Calu3 (cell line): ENCODE measurements at places on chromosomes 5 and 9.
A peak's percentile ranks its signal among the peaks of the same experiment; 100 is the strongest.

DNA sequence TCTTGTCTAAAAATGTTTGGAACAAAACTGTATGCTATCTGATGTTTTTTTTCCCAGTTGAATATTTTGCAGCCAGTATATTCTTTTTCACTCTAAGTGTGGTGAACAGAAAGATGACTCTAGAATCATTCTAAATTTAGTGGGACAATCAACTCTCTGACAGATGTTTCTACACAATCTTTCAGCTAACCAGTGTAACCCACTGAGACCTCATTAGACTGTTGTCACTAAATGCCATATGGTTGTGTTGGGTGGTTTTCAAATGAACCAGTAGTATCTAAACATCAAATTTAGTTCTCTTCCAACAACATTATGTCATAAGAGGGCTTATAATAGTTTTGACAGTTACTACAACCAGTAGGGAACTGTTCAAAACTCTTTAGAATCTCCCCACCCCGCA lies 129.6 kb upstream of the PRLR start:
- DNase-seq, result no peak

GRCh38 chr5:55327281-55327680 lies 19.5 kb downstream of the MTREX start:
- no peak for DNase-seq

- DNase-seq, result no peak
Observed at GRCh38 chr5:23411994-23412393, 95.4 kb upstream of the PRDM9 start.

GRCh38 chr5:167363065-167363464 lies 928.4 kb upstream of the WWC1 start:
- no peak for DNase-seq

GRCh38 chr5:8383616-8384015 lies 514.7 kb downstream of the MTRR start:
- DNase-seq, result no peak

DNA sequence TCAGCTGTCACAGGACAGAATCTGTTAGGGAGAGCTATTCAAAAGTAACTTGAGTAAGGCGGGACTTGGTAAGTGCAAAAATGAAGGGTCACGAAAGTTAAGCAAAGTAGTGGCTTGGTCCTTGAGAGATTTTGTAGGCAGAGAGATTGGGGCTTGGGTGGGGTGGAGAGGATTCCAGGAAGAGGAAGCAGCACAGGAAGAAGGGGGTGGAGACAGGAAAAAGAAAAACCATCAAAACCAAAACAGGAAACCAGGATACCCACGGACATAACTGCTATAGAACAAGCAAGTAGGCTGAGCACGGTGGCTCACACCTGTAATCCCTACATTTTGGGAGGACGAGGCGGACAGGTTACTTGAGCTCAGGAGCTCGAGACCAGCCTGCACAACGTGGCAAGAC lies 3.7 kb downstream of the ROPN1L start:
- DNase-seq, result no peak

- no peak for DNase-seq
Observed at GRCh38 chr5:109307456-109307855, 102.3 kb downstream of the PJA2 start.

- no peak for DNase-seq
Observed at GRCh38 chr5:128706269-128706668, 168.2 kb upstream of the FBN2 start.

DNA sequence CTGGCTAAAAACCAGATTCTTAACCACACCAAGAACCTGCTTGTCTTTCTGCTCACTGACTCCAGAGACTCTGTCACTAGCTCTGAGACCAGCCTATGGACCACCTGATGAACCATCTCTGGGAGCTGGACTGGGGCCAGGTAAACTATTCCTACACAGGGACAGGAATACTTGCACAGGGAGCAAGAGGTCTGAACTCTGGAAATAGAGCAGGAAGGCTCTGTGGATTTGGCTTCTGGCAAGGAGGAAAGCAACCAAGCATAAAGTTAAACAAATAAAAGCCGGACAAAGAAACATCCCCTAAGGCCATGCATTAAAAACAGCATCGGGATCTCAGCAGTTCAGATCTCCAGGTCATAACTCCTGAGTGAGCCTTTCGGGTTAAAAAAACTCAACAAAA lies 5.6 kb upstream of the SPARC start:
- no peak for DNase-seq

- no peak for DNase-seq
Observed at GRCh38 chr5:171712616-171713015, 73.0 kb upstream of the SMIM23 start.

DNA sequence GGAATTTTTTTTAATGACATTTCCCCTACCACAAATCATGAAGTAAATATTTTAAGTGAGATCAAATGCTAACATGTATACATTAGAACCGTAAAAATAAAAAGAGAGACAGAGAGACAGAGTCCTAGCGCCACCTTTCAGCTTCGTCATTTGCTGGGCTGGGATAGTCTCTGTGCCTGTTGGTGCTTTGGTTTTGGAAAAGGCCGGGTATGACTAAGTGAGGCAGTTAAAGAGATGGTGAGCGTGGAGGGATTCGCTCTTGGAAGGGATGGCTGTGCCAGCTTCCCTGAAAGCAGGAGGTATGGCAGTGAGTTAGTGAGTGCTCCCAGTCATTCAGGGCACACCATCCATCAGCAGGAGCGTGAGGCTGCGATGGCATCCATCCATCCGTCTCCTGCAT lies 729.6 kb upstream of the WWC1 start:
- no peak for DNase-seq

DNA sequence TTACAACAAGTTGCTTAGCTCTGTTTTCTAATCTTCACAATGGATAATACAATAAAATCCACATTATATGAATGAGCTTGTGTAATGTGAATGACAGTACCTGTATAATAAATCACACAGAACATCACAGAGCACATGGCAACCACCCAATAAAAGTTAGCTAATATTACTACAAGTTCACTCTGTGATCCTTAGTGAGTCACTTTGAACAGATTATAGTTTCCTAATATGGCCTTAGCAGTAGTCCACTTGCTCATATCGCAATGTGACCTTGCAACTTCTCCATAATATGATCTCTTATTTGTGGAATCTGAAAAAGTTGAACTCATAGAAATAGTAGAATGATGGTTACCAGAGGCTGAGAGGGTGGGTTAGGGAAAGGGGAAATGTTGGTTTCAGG lies 361.3 kb downstream of the PTPRD start:
- no peak for DNase-seq

GRCh38 chr9:121191235-121191634 lies 10.4 kb downstream of the RAB14 start:
- no peak for DNase-seq

GRCh38 chr9:88659126-88659525 lies 124.1 kb downstream of the NXNL2 start:
- no peak for DNase-seq

GRCh38 chr9:129341171-129341986 lies 163.3 kb upstream of the IER5L start:
- no peak for DNase-seq

- DNase-seq, result no peak
Observed at GRCh38 chr9:130263601-130264413, 1.8 kb upstream of the HMCN2 start.

DNA sequence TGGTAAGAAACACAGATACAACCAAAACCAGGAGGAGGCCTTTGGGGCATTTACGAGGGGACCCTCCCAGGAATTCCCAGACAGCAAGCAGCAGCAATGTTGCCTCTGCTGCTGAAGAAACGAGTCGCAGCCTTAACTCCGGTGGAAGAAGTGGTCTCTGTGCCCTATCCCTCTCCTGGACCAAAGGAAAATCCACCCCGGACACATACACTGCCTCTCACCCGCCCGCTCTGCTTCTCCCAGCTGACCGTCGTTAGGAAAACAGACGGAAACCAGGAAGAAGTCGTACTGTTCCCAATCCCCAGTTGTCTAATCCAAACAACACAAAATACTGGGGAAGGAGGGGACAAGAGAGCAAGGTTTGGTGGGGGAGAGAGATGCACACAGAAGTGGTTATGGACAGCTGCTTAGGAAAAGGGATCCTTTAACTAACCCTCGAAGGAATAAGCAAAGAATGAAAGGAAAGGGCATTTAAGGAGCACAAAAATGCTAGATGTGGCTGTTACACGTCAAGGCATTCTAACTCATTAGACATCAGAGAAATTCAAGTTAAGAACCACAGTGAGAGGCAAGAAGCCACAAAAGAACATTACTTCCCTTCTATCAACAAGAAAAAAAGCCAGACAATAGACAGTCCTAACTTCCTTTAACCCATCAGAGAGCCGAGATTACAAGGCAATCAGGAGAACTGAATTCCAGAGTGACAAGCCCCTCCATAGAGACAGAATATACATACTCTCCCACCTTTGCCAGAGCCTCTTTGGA lies 71.9 kb downstream of the ACTL7B start:
- DNase-seq, result no peak

GRCh38 chr9:79945016-79945415 lies 373.3 kb downstream of the TLE4 start:
- DNase-seq, result no peak

GRCh38 chr9:73577848-73578247 lies 426.2 kb downstream of the ANXA1 start:
- DNase-seq, result peak; percentile 1

- no peak for DNase-seq
Observed at GRCh38 chr9:23255346-23255745, 570.7 kb downstream of the ELAVL2 start.

DNA sequence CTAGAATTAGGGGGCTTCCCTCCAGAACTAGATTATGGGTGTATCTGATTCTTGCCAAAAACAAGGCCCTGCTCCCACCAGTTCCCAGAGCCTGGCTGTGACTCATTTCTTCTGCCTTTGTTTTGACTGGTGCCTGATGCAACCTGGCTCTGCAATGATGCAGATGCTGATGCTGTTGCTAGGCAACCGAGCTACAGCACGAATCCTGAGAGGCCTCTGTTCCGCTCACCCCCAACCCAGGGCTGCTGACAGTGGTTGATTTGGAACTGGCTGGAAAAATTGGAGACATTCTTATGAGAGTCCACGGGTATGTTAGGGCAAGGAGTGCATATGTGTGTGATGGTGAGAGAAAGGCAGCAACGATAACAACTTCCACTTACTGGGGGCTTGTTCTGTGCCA lies 100.3 kb downstream of the NSG2 start:
- no peak for DNase-seq

DNA sequence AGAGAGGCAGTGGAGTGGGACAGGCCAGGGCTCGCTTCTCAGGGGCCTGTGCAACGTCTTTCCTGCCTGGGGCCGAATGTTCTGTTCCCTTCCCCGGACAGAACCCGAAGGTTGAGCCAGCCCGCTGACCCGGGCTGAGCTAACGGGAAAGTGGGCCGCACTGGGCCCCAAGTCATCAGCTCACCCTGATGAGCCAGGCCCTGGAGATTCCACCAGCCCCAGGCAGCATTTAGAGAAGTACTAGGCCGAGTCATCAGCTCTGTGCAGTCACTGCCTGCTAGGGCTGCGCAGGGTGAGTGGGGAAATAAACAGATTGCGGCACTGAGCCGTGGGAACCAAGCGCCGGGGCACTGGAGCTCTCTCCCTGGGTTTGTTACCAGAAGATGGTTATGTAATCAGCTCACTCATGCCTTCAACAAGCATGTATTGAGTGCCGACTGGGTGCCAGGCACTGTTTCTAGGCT lies 29.1 kb upstream of the DUSP1 start:
- no peak for DNase-seq

DNA sequence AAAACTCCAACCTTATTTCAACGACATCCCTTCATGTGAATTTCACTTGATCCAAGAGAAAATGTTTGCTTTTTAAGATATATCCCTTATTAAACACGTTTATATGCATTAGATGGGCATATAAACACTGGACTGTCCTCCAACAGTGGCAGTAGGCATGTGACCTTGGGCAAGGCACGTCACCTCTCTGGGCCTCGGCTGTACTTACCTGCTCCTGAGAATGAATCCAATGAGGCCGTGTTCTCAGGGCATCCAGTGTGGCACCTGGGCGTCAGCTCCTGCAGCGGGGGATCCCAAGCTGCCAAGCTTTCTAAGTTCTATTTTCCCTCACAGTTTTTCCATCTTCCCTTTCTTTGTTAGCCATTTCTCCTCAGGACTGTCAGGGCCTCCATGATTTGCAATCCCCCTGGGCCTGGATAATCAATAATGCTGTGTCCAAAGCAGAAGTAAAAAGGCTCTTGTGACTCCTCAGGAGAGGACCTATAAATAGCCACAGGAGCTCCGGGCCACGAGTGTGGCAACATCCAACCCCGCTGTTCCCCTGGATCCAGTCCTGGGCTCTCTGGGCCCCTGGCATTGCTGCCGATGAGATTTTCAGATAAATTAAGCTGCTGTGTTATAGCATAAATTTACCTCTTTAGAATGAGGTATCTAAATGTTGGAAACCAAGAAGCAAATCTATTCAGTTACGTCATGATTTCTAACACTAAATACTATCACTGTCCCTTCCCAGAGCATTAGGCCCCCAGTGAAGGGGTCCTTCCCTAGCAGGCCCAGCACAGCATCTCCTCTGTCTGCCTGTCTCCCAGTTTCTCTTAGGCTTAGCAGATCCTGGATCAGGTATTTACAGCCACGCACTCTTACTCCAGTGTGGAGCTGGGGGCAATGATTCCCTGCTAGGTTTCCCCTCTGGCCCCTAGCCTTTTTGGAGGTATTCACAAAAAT lies 76.8 kb downstream of the PTPN3 start:
- DNase-seq, result no peak

DNA sequence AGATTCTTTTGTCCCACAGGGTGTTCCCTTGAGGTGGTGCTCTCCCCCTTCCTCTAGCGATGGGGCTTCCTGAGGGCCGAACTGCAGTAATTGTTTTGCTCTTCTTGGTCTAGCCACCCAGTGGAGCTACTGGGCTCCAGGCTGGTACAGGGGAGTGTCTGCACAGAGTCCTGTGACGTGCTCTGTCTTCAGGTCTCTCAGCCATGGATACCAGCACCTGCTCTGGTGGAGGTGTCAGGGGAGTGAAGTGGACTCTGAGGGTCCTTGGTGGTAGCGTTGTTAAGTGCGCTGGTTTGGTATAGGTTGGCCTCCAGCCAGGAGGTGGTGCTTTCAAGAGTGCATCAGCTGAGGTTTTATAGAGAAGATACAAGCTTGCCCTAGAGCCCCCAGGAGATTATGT lies 20.4 kb upstream of the CEP72 start:
- DNase-seq, result no peak

DNA sequence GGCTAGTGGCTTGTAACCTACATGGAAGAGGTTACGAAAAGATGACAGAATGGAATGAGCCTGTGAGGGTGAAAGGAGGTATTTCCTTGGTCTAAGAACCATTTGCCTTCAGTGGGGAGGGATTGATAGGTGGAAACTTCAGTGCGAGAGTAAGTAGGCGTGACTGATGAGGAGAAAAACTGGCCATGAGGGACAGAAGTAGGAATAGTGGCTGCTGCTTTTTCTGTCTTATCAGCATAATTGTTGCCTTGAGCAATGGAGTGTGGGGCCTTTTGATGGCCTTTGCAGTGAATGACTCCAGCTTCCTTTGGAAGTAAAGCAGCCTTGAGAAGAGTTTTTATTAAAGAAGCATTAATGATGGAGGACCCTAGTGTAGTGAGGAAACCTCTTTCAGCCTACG lies 9.0 kb upstream of the ZNF79 start:
- DNase-seq, result no peak

- no peak for DNase-seq
Observed at GRCh38 chr5:174355208-174355612, 309.7 kb downstream of the NSG2 start.
